ENCODE measurements at places on chromosomes 7 and 10. TPM values are rescaled to one million over a fixed set of nuclear protein-coding genes. Genes with fewer than 3 reads are reported as not detected.

ITGB8 gene
- total RNA-seq: not detected

BAG3 gene
- total RNA-seq: 13.4 TPM

PNLIPRP3 gene
- total RNA-seq: not detected

GRCh38 chr7:129958643-129959470 lies 6.1 kb upstream of the UBE2H start:
- DNase-seq: no peak

All from activated CD8-positive, alpha-beta T cell treated with anti-CD3 and anti-CD28 coated beads for 36 hours (primary cell).